Ascending aorta (tissue), 2 donors: ENCODE measurements at places on chromosomes 3 and 15.

DNA sequence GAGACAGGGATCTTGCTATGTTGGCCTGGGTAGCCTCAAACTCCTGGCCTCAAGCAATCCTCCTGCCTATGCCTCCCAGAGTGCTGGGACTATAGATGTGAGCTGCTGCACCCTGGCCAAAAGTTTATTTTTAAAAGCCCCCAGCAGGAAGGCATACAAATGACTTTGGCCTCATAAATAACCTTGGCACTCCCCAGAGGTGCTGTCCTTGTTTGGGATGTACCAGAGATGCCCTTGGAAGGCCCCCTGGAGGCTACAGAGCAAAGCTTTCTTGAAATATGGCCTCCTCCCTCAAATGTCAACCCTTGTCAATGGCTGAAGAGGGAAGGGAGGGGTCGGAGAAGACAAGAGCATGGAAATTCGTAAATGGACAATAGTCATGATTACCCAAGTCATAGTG, 14.0 kb upstream of the RTP3 start:
- no peaks in the 10 kb centered on the region for H3K27me3 ChIP-seq
- no peaks in the 10 kb centered on the region for H3K36me3 ChIP-seq
- no peak overlapping the region for H3K4me3 ChIP-seq
- DNase-seq: no peak

DNA sequence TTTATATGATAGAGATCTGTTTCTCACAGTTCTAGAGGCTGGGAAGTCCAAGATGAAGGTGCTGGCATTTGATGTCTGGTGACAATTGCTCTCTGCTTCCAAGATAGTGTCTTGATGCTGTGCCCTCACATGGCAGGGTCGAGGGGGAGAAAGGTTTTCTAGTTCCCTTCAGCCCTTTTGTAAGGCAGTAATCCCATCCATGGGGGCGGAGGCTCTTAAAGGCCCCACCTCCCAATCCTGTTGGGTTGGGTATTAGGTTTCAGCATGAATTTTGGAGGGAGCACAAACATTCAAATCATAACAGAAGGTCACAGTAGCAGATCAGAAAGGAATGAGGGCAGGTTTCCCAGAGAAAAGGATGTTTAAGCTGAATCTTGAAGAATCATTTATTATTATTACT, 601.7 kb upstream of the ZNF717 start:
- no peaks in the 10 kb centered on the region for H3K4me1 ChIP-seq
- H3K36me3 ChIP-seq: no peaks in the 10 kb centered on the region
- H3K4me3 ChIP-seq: no peak overlapping the region
- H3K27me3 ChIP-seq: no peaks in the 10 kb centered on the region
- no peak overlapping the region for H3K27ac ChIP-seq

DNA sequence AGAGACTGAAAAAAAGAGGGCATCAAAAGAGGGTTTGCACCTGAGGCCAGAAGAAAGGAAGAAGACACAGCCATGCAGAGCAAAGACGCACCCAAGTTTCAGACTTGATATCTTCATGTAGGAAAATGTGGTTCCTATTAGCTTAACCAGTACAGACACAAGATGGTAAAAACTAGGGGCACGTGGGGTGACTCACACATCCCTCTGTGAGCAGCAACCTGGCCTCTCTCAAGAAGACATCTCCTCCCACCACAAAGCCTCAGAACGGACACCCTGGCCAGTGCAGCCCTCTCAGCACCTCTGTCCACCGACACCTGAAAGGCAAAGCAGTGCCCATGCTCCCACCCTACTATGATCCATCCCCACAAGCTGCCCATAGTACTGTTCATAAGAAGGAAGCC, 33.3 kb downstream of the GLB1 start:
- H3K27me3 ChIP-seq: no peaks in the 10 kb centered on the region
- H3K4me1 ChIP-seq: no peaks in the 10 kb centered on the region
- DNase-seq: no peak
- peaks cover 45% of the 10 kb centered on the region for H3K36me3 ChIP-seq

- no peaks in the 10 kb centered on the region for H3K4me1 ChIP-seq
- H3K36me3 ChIP-seq: no peaks in the 10 kb centered on the region
- no peak overlapping the region for H3K27ac ChIP-seq
- H3K27me3 ChIP-seq: no peaks in the 10 kb centered on the region
- no peak for DNase-seq
Observed at GRCh38 chr3:128113817-128114794, 9.5 kb downstream of the RUVBL1 start.

DNA sequence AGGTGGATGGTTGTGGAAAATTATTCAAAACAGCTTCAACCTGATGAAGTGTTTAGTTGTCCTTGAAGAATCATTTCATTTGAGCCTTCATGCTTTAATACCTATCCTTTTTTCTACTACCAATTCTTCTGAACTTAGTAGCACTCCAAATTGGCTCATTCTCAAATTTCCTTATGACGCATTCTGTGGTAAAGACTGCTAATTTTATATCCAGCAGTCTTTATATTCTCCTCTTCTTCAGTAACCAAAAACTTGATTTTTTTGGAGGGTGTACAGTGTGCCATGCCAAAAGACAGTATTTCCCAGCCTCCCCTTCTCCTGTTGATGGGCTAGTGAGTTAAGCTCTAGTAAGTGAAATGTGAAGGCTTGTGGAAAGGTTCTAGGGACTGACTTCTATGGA, 25.2 kb downstream of the CGNL1 start:
- H3K4me3 ChIP-seq: no peak overlapping the region
- H3K27me3 ChIP-seq: no peaks in the 10 kb centered on the region
- no peaks in the 10 kb centered on the region for H3K36me3 ChIP-seq
- DNase-seq: no peak
- H3K4me1 ChIP-seq: no peaks in the 10 kb centered on the region
- H3K27ac ChIP-seq: no peak overlapping the region

- no peaks in the 10 kb centered on the region for H3K4me1 ChIP-seq
- DNase-seq: no peak
- no peak overlapping the region for H3K4me3 ChIP-seq
- H3K27ac ChIP-seq: no peak overlapping the region
Observed at GRCh38 chr3:136982033-136982432, 24.2 kb downstream of the IL20RB start.

GRCh38 chr3:193921465-193921864, 214.5 kb upstream of the HES1 start:
- no peaks in the 10 kb centered on the region for H3K36me3 ChIP-seq
- H3K27ac ChIP-seq: no peak overlapping the region
- no peaks in the 10 kb centered on the region for H3K4me1 ChIP-seq

DNA sequence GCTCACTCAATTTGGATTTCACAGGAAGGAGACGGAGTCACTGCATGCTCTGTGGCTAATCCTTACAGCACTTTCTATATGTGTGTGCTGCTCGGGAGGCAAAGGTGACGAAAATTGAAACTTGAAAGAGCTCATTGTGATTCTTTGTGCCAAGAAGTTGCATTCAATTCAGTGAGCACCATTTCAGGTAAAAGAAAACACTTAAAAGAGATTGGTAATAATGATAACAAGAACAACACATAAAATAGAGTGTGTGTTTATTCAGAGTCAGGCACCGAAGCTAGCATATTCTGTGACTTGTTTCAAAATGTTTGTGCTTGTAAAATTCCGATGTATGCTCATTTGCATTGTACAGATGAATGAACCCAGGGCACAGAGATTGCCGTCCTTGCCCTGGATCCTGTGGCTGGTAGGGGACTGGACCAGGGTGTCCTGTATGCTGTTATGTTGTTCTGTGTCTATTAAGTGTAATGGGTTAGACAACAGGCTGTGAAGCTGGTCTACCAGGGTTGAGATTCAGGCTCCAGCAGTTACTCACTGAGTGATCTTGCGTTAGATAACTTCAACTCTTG, 193.3 kb upstream of the PROK2 start:
- no peaks in the 10 kb centered on the region for H3K36me3 ChIP-seq
- H3K27ac ChIP-seq: no peak overlapping the region
- no peak overlapping the region for H3K4me3 ChIP-seq
- H3K27me3 ChIP-seq: no peaks in the 10 kb centered on the region
- no peak for DNase-seq
- H3K4me1 ChIP-seq: no peaks in the 10 kb centered on the region

DNA sequence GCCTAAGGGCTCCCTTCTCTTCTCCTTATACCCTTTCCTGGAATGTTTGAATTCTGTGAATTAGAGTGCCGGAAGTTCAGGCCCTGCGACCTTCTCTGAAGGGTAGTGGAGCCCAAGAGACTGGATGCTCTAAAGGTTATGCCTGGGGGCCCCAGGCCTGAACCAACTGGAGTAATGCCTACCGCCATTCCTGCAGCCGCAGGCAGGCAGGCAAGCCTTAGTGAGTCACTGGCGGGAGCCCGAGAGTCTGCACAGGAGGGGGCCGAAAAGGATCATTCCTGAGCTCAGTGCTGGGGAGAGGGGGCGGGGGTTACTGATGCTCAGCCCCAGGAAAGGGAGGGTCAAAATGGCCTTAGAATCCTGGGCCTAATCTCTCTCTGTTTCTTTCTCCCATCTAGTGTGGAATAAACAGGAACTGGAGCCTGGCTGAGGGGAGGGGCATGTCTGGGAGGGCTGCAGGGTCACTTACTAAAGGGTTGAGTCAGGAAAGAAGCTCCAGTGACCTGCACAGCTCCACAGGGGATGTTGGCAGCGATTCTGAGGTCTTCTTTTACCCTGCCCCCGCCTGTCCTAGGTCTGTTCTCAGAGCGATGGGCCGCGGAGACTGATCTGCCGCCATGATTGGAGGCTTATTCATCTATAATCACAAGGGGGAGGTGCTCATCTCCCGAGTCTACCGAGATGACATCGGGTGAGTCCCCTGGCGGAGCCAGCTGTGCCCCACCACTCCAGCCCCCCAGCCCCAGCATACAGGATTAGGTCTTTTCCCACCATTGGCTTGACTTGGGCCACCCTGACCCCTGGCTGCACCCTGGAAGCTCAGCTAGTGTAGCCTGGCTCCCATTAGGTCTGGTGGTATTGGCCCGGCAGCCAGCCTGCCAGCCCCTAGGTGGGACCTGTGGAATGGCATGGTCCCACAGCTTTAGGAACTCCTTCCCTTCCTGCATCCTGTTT, 2.0 kb downstream of the AP2M1 start:
- peak overlapping the region; percentile 91 for H3K27ac ChIP-seq
- peak; percentile 88 for DNase-seq
- peaks cover 18% of the 10 kb centered on the region for H3K4me1 ChIP-seq
- H3K4me3 ChIP-seq: peak overlapping the region; percentile 97

DNA sequence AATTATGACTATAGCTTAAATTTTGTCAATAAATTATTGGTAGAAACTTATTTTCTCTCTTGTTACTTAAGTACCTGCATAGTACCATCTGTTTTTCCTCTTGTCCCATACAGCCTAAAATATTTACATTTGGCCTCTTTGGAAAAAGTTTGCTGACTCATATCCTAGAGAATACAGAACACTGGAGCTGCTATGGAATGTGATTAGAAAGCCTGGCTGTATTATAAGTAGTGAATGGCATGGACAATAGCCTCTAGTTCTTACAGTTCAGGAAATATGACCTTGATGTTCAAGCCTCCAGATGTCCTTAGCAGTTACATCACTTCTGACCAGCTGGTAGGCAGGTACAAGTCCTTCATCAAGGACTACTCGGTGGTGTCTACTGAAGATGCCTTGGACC, 28.3 kb downstream of the ST8SIA2 start:
- no peaks in the 10 kb centered on the region for H3K4me1 ChIP-seq
- H3K36me3 ChIP-seq: no peaks in the 10 kb centered on the region
- no peak overlapping the region for H3K27ac ChIP-seq
- H3K4me3 ChIP-seq: no peak overlapping the region

DNA sequence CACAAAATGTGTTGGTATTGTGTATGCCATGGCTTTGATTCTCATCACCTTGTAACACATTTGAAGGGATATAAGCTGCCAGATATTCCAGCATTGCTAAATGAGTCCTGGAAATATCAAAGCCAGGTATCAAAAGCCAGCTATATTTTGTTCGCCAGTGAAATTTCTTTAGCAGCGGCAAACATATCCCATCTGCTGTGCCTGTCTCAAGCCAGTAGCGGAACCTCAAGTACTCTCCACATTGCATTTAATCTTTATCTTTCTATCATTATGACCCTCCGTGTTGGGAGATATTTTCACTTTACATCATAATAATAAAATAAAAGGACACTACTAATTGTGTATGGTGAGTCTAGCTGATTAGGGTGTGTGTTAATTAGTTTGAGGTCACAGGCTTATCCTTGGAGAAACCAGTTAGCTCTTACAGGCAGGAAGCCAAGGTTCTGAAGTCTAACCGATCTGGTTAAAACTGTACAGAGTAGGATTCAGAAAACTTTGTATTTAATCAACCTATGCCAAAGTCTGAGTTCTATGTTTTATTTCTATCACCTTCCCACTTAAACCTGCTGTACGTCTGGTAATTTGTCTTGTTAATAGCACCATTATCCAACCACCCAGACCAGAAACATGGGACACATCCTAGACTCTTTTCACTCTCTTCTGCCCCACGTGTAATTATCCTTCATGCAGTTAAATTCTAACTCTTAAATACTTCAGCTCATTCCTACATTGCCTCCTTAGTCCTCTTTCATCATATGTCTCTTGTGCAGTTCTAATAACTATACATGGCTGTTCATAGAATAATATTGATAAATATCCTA, 14.5 kb downstream of the TIPARP start:
- peaks cover 12% of the 10 kb centered on the region for H3K4me1 ChIP-seq
- H3K27ac ChIP-seq: no peak overlapping the region
- H3K4me3 ChIP-seq: no peak overlapping the region
- DNase-seq: no peak
- no peaks in the 10 kb centered on the region for H3K36me3 ChIP-seq

- no peak for DNase-seq
- H3K27ac ChIP-seq: no peak overlapping the region
- H3K4me3 ChIP-seq: no peak overlapping the region
- peaks cover 5% of the 10 kb centered on the region for H3K4me1 ChIP-seq
- H3K27me3 ChIP-seq: no peaks in the 10 kb centered on the region
Observed at GRCh38 chr3:11653298-11654055, 9.8 kb upstream of the VGLL4 start.

DNA sequence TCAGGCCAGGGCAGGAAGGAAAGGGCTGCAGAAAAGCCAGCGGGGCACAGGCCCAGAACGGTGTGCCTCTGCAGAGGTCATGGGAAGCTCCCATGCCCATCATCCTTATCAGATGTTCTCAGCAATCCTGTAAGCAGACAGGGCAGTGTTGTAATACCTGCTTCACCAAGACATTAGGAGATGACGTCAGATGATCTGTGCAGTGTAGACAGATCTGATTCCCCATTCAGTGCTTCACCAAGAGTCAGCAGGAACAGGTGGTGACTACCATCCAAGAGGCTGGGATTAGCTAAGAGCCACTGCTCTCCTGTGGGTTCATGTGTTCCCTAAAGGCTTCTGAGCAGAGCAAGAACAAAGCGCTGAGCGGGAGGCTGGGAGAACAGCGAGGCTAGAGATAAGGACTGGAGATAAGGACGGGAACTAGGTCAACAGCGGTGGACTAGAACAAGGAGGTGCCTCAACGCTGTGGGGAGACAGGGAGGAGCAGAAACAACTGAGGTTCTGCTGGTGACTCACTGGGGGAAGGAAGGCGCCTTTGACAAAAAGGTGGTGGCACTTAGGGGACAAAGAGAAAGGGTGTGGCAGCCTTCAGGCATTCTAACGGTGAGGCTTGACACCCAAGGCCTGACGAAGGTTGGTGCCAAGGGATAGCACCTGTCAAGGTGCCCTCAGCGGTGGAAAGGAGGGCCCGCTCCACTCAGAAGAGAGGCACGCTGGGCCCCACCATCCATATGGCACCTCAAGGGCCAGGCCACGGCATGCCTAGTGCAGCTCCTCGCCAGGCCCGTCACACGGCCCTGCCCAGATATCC, 28.4 kb downstream of the CCDC12 start:
- peak overlapping the region; percentile 54 for H3K27ac ChIP-seq
- no peaks in the 10 kb centered on the region for H3K36me3 ChIP-seq
- H3K27me3 ChIP-seq: no peaks in the 10 kb centered on the region
